Naive thymus-derived CD8-positive, alpha-beta T cell (primary cell): ENCODE measurements at places on chromosomes 1 and 21.
A peak's percentile ranks its signal among the peaks of the same experiment; 100 is the strongest.

DNA sequence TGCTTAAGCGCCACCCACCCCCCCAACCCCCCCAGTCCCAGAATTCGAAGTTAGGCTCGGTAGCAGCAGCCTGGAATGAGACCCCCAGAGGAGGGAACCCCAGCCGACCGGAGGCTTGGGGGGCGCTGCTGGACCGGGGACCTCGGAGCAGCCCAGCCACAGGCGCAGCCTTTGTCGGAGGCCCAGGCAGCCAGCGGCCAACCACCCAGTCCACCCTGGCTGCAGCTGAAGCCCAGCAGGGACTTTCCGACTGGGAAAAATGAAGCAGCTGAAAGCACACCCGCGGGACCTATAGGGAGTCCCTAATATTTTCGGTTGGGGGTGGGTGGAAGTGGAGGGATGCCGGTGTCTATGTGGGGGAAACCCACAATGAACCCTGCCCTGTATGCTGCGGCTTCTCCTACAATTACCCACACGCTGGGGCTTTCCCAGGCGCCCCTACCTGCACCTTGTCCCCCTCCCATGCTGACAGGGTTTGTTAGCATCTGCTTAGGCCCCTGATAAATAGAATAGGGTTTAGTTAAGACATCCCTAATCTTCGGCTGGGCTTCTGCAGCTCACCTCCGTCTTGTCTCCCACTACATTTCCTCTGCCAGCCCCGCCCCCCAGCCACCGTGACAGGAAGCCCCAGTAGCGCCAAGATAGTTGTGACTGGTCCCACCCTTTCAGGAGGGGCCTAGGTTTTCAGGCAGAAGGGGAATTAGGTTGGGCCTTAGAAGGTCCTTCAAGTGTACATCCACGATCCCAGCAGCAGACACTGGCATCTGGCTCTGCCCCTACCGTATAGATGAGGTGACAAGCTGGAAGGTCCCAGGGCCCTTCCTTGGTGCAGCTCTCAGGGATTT lies 838 bp downstream of the CCDC28B start:
- peak; percentile 80 for DNase-seq

DNA sequence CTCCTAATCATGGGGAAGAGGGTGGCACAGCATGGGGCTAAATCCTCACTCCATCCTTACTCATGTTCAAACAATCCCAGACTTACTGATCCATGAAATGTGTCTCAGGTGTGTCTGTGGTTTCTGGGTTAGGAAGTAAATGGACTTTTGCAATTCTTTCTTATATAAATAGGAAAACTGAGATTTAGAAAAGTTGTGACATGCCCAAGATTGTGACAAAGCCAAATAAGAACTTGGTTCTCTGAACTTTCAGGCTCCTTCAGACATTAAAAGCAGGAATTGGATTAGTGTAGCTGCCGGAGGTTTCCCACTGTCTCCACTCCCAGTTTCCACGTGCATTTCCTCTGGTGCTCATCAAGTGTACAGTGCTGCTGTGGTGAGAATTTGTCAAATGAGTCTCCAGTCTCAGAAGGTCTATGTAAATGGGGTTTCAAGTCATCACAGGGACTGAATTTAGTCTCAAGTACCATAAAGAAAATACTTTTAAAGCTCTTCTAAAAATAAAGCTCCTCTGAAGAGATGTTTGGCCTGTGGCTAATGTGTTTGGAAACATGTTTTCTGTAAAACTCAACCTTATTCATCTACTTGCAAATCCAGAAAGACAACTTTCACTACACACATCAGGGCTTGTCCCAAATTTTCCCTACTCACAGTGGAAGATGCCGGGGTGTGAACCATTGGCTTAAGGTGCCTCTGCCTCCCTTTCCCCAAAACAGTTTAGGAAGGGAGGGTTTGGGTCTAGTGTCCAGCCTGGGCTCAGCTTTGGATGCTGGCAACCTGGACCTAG lies 115.2 kb downstream of the NGF start:
- no peak for DNase-seq

GRCh38 chr1:228180271-228180958 lies 14.8 kb downstream of the IBA57 start:
- DNase-seq, result no peak

DNA sequence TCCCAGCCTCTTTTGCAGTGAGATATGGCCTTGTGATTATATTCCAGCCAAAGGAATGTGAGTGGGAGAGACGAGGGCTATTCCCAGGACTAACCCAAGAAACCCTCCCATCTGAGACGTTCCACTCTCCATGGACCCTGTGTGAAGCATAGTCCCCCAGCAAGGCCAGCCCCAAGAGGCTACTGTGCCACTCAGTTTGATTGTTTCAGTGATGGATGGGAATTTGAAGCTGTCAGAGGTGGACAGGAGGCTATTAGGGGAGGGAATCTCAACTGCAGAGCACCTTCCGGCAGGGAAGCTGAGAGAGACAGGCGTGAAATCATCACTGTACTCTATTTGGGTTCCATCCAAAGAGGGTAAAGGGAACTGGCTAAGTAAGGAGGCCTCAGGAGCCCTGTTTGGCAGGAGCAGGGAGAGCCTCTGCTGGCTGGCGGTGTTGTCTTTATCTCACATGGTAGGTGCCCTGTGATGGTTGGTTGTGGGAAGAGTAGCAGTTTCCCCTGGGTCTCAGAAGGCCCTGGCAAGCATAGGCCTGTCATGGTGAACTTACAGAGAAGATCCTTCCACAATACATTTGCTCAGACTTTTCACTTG lies 3.4 kb upstream of the TEX35 start:
- no peak for DNase-seq

- no peak for DNase-seq
These were observed 16.8 kb upstream of the BRINP3 start for GRCh38 chr1:190494451-190494850.

GRCh38 chr1:46401154-46401913 lies 7.2 kb downstream of the FAAH start:
- no peak for DNase-seq

- DNase-seq, result no peak
These were observed 415.4 kb downstream of the LMO4 start for GRCh38 chr1:87744056-87744455.

- DNase-seq, result no peak
These were observed 76.2 kb upstream of the KIAA1614 start for GRCh38 chr1:180836449-180836848.

DNA sequence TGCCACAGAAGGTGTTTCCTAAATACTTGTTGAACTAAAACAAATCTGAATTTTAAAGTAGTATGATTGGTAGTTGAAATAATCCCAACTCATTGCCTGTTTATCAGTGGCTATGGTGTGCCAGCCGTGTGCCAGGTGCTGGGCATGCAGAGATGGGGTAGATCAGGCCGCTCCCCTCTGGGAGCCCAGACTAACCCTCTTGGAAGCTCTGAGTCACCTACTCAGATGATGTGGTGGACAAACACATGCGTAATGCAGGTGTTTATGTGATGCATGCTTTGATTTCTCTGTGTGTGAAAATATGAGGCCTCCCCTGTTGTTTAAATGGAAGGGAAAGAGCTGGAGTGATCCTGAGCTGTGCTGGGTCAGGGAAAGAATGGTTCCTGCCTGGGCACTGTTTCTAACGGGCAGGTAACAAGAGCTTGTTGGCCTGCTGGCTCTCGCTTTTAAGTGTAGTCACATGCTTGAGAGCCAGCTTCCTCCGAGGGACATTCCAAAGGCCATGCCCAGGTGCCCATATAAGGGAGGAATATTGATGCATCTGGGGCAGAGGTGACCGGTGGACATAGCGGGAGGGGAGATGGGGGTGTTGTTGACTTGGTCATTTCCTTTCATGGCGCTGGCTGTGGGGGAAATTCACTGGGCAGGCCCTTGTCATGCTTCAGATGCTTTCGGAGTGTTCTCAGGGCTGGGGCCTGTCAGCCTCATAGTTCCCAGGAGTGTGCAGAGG lies 10.2 kb downstream of the MFN2 start:
- no peak for DNase-seq

DNA sequence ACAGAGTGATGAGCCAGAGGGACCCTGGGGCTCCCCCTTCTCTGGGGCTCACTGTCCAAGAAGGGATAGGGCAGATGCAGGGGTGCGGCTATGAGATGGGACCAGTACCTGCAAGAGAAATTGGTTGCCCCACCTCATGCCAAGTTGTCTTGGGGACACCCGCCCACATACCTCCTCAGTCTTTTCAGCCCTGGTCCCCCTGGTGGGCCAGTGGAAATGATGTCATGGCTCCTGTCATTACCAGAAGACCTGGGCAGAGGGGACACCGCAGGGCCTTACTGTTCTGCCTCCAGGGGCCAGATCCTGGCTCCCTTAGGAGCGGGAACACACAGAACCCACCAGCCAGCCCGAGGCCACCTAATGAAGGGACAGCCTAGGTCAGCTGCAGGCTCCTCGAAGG lies 63.2 kb downstream of the CDK18 start:
- DNase-seq, result no peak

DNA sequence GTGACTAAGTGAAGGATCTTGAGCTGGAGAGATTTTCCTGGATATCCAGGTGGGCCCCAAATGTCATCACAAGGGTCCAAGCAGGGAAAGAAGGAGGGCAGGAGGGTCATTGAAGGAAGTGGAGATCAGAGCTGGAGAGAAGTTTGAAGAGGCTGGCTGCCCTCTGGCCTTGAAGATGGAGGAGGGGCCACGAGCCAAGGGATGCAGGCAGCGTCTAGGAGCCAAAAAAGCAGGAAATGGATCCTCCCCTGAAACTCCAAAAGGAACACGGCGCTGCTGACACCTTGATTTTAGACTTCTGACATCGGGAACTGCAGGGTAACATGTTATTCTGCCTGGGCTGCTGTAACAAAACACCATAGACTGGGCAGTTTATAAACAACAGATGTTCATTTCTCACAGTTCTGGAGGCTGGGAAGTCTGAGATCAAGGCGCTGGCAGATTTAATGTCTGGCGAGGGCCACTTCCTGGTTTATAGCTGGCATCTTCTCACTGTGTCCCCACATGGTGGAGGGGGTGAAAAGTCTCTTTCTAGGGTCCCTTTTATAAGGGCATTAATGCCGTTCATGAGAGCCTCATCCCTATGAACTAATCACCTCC lies 28.8 kb upstream of the ZBTB21 start:
- no peak for DNase-seq

DNA sequence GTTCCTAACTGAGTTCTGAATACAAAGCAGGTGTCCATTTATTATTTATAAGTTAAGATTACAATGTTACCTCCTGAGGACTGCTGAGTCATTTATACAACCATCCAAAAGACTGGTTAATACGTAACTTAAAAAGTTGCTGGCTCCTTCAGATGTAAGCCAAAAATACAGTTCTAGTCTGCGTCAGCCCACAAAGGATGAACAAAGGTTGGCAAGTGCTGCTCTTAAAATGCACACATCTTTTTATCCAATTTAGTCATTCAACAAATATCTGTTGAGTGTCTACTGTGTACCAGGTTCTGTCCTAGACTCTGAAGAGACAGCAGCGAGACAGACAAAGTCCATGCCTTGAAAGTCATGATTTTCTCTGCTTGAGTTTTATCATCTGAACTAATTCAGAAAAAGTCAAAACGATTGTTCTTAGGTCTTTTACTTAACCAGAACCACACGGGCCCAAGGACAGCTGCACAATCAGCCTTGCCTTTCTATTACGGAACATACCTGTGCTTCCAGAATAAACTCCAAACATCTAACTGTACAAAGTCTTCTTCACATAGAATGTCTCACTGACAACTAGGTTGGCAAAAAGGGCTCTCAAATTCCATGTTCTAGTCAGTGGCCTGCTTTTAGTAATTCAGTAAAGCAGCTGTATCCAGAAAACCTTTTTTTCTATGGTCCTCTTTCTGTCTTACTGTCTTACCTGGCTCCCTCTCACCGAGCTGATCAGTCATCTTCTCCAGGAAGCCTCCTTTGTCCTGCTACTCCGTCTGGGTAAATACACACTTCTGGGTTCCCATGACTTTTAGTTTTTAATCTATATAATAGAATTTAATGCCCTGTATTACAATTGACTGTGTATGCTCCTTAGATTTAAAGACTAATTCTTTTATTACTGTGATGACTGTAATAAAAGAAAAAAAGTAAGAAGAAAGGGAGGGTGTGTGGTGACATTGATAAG lies 15.5 kb upstream of the CNN3 start:
- DNase-seq, result no peak

DNA sequence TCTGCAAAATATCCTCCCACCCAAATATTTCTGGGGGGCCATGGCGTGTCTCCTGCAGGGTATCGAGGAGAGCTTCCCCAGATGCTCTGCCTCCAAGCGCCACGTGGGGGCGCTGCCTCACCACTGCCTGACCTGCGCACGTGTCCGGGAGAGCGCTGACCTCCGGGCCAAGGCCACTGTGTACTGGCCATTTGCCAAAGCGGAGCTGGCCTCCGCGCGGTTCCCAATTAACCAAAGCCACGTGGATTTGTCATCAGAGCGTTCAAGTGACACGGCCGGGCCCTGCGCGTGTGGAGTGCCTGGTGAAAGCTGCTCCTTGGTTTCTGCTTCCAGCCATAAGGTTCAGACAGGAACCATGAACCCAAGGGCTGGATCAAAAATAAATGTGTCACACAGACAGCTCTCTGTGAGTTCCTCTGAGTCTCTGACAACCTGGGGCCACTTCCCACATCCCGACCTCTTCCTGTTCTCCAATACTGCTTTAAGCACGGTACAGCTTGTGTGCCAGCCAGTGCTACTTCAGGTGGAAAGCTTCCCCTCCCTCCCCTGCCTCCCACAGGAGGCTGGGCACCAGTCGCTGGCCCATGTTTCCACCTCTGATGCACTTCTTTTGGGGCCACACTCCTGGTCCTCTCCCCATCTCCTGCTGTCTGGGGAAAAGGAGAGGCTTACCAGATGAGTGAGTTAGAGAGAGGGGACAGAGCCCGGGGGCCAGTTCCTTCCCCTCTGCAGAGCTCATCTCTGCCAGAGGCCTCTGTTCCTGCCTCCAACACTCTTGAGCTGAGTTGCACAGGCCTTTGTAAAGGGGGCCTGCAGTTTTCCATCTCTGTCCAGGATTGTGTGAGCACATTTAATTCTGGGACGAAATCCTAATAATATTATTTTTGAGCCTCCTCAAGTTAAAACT lies 26.1 kb downstream of the ZP4 start:
- no peak for DNase-seq

DNA sequence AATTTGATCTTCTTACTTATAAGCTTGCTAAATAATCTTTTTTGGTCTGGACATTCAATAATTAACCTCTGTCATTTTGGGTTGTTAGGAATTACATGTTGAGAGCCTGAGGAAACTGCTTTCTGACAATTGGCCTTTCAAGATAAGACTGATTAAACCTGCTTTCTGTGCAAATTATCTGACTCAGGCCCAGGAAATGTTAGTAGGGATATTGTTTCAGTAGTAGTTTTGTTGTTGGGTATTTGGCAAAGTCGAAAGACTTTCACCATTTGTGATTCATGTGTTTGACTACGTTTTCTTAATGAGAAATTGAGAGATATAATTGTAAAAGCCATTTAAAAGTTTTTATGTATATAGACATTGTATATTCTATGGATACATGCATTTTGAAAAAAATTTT lies 81.1 kb upstream of the GPR88 start:
- DNase-seq, result no peak

GRCh38 chr1:101237229-101237837 lies 514 bp downstream of the S1PR1 start:
- DNase-seq, result peak; percentile 20
